ENCODE measurements at places on chromosomes 4 and X.
A peak's percentile ranks its signal among the peaks of the same experiment; 100 is the strongest.

GRCh38 chr4:101008503-101008902 lies 338.8 kb downstream of the PPP3CA start:
- DNase-seq: no peak

DNA sequence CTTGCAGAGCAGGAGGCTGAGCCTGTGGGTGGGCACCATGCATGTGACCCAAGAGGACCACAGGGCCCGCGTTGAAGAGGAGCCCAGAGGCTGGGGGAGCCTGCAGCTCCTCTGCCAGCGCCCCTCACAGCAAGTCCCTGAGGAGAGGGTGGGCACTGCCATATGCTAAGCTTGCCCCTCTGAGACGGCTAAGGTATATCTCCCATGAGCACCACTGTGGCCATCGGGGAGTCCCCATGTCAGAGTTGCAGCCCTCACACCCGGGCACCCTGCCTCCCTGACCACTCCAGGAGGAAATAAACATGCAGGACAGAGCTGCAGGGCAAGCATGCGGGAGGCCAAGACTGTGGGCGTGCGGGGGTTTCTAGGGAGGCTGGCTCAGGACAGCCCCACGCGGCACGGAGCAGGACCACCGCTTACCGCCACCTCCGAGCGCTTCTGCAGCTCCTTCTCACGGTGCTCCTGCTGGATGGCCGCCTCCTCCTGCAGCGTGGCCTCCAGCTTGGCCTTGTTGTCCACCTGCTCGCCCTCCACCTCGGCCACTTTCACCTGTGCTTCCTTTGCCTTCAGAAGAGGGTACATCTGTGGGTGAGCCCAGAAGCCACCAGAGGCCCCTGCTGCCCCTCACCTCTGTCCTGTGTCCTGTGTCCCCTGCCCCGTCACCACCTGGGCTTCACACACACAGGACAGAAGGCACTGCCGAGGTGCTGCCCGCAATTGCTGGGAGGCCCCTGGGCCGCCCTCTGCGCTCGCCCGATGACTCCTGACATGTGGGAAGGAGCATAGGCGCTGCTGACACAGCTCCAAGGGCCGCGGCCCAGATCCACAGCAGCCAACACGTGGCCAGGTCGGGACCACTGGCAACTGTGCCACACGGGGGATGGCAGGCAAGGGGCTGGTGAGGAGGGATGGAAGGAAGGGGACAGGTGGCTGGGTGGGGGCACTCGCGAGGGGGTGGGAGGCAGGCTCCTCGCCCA lies 29.8 kb downstream of the FGFR3 start:
- DNase-seq: no peak

GRCh38 chrX:13965531-13965930 lies 64.2 kb downstream of the GEMIN8 start:
- no peak for DNase-seq

- no peak for DNase-seq
These were observed 290.6 kb downstream of the ZNF674 start for GRCh38 chrX:46254641-46255040.

- no peak for DNase-seq
These were observed 27.1 kb upstream of the TADA2B start for GRCh38 chr4:7016086-7016485.

GRCh38 chr4:32847461-32847860 lies 2127.3 kb downstream of the PCDH7 start:
- DNase-seq: no peak

- DNase-seq: peak; percentile 18
These were observed 448.1 kb upstream of the RASGEF1B start for GRCh38 chr4:81919810-81920209.

DNA sequence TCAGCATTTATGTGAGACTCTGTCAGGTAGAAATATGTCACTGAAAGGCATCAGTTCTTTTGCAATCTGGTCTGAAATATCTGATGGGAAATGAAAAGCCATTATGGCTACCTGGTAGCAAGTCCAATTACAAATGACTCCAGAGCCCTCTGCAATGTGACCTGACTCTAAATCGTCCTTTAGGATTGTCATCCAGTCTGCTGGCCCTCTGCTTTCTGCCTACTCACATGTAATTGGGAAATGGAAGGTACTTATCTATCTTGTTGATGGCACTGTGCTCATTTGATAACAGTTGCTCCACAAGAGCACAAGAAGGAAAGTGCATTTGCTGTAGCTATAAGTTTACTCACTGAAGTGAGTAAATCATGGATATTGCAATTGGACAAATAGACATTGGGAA lies 799.8 kb downstream of the RAPGEF2 start:
- no peak for DNase-seq

- DNase-seq: no peak
These were observed 7.6 kb upstream of the GJB1 start for GRCh38 chrX:71215338-71215912.
